Neuronal stem cell (in vitro differentiated cells): ENCODE measurements at places on chromosomes 2 and 18.
A peak's percentile ranks its signal among the peaks of the same experiment; 100 is the strongest.

- DNase-seq: no peak
These were observed 450.8 kb downstream of the EIPR1 start for GRCh38 chr2:2926858-2927175.

- DNase-seq: no peak
These were observed 383.6 kb downstream of the DSEL start for GRCh38 chr18:67132919-67133318.

DNA sequence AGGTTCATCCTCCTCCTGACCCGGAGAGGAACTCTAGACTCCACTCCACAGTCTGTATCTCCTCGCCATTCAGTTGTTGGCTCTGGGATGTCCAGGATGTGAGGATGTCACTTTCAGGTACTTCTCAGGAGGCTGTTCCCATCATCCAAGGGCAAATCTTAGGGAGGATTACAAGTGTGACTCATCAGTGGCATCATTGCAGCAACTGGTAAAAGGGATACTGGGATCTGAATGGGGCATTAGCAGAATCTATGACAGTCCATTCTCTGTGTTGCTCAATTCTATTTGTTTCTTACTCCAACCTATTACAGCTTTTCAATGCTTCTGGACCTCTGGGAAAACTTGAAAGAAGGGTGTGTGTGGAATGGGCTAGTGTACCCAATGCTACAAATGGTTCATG is 81.5 kb upstream of the FN1 start:
- no peak for DNase-seq

DNA sequence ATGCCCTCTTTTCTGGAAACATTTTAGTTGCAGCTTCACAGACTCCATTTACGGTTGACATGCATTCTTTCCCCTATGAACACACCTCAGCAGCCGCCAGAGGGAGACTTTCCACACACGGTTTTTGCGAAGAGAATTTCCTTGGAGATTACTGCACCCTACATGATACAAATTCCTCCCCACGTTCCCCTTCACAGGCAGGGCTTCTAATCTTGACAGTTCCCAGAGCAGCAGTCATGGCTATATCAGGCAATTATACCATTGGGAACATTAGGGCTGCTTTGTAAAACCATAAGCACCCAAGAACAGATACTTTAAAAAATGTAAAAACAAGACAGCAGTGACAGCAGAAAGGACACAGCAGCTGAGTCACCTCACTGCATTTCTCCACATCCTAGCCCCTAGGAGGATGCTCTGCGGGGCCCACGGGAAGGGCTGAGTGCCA is 253.8 kb downstream of the TGIF1 start:
- DNase-seq: peak; percentile 65

GRCh38 chr2:3476321-3476984 is 42.9 kb downstream of the ADI1 start:
- no peak for DNase-seq
